Stimulated activated CD4-positive, alpha-beta T cell treated with anti-CD3 and anti-CD28 coated beads, TNF-alpha, amount 100 ng/mL, for 48 hours (primary cell): ENCODE measurements at places on chromosomes 12 and 14.

GRCh38 chr12:106671840-106672239 is 89.0 kb downstream of the RFX4 start:
- no peak for DNase-seq

DNA sequence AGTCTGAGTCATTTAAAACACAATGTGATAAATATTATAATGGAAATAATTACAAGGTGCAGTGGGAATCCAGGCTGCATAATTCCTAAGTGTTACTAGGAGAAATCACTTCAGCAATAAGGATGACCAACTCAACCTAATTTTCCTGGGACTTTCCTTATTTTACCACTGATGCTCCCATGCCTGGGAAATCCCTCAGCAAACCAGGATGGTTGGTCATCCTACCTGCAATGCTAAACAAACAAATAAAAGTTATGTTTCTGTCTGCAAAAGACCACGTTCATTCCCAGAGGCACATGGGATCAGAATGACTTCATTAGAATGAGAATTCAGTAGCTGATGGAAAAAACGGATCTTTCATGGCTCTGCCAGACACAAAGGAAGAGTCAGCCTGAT is 130.8 kb upstream of the RAP1B start:
- no peak for DNase-seq

GRCh38 chr12:123748661-123749060 is 13.4 kb upstream of the DNAH10 start:
- DNase-seq = no peak

- DNase-seq = no peak
Observed at GRCh38 chr12:38892087-38892786, 13.2 kb downstream of the CPNE8 start.

- no peak for DNase-seq
Observed at GRCh38 chr12:118136559-118137003, 657 bp downstream of the PEBP1 start.

GRCh38 chr12:66290716-66291200 is 11.5 kb upstream of the HELB start:
- no peak for DNase-seq

DNA sequence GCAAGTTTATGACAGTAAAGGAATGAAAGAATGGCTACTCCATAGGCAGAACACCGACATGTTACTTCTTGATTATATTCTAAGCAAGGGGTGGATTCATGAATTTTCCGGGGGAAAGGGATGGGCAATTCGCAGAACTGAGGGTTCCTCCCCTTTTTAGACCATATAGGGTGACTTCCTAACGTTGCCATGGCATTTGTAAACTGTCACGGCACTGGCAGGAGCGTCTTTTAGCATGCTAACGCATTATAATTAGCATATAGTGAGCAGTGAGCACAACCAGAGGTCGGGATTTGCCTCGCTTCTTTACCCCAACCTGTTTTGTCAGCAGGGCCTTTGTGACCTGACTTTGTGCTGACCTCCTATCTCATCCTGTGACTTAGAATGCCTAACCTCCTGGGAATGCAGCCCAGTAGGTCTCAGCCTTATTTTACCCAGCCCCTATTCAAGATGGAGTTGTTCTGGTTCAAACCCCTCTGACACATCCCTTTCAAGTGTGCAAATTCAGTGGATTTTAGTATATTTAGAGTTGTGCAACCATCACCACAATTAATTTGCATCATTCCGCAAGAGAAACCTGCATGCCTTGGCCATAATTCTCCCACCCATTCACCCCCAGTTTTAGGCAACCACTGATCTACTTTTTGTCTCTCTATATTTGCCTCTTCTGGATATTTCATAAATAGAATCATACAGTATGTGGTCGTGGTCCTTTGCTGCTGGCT is 27.4 kb downstream of the PALS1 start:
- DNase-seq = no peak

DNA sequence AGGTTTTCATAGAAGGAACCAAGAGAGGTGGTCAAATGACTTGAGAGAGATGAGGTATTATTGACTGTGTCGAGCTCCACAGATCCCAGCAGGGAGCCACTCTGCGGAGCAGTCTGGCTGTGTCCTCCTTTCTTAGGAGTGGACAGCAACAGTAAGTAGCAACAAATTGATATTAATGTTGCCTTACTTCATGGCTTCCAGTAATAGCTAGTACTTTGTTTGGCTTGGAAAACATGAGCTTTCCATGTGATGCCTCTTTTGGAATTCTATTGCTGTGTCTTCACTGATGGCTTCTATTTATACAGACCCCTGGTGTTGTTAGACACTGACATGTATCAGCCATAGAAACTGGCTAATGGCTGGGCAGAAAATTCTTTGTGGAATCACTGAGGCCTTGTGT is 531.2 kb upstream of the CCDC196 start:
- no peak for DNase-seq

DNA sequence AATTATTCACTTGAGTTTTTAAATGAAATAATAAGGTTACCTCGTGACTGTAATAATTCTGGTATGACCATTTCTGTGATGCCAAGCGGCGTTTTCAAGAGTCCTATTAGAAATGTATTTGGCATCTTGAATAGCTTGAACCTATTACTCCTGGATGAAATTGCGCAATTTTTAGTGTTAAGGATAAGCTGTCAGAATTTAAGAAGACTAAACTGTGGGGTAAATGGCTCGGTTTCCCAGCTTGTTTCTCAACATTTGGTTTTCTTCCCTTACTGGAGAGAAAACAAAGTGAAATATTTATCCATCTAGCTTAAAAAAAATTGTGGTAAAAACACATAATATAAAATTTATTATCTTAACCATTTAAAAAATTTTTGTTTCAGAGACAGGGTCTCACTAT is 26.8 kb downstream of the PCNX1 start:
- DNase-seq = no peak

DNA sequence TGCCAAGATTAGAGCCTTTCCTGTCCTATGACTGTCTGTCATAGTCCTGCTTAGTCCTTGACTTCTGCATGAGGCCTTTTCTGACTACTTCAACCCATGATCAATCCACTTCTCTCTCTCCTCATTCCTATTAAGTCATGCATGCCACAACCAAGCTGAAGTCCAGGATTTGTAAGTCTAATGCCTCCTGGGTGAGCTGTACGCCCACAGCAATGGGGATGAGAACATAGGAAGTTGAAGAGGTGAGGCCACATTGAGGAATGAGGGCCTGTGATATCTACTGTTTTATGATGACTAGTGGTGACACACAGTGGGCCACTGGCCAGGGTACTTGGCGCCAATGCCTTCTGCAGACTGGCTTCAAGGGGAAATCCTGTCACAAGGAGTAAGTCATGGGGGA is 994.1 kb upstream of the TMEM132C start:
- DNase-seq = no peak

DNA sequence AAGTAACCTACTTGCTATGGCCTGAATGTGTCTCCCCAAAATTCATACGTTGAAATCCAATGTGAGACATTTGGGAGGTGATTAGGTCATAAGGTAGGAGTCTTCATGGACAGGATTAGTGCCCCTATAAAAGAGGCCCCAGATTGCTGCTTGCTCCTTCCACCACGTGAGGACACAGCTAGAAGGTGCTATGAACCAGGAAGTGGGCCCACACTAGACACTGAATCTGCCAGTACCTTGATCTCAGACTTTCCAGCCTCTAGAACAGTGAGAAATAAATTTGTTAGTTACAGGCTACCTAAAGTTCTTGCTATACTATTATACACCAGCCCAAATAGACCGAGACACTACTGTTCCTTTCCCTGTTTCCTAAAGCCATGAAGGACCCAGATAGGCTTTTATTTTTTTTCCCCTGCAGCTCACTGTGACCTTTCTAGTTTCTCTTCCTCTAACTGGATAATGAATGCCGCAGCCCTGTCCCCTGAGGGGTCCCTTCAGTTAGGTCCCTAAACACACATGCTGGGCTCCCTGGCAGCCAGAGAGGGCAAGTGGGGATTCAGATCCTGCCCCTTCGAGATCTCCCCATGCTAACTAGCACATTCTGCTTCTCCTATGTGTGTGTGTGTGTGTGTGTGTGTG is 19.3 kb downstream of the SLC25A3 start:
- no peak for DNase-seq

DNA sequence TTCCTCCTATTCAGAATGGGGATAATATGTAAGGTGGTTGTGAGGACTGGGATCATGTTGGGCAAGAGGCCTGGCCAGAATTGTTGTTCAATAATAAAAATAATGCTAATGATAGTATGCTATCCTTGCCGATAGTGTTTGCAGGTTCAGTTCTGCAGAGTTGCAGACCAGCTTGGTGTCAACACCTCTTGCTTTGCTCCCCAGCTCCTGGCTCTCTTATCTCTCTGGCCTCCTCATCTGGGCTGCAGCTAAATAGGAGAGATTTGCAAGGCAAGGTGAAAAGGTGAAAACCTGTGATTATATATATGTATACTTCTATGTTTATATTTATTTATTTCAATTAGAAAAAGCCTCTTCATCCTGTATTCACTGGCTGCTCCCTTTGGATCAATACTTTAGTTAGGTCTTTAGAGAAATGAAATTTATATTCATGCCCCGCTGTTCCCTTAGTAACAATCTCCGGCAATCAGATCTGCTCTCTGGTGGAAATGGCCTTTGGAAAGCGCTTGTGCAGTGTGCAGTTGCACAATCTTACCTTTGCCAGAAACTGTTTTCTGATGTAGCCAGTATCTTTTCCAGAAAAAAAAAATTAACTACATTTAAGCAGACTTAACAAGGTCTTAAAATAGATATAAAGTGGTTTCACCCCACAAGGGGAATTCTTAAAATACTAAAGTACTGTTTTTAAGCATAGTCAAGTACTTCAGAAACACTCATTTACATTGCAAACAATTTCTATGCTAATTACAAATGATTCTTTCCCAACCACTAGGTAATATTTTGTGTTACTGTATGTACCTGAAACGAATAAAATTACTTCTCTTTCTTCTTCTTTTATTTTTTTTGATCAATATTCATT is 19.1 kb upstream of the ACVR1B start:
- DNase-seq = no peak

- DNase-seq = no peak
Observed at GRCh38 chr12:119274636-119275065, 59.9 kb upstream of the CCDC60 start.

- DNase-seq = peak; percentile 24
Observed at GRCh38 chr14:65850429-65851135, 438.1 kb downstream of the FUT8 start.
